ENCODE measurements at places on chromosomes 3 and 15.

- no peak for DNase-seq
Measured at GRCh38 chr3:42660898-42661297, 7.4 kb downstream of the ZBTB47 start.

DNA sequence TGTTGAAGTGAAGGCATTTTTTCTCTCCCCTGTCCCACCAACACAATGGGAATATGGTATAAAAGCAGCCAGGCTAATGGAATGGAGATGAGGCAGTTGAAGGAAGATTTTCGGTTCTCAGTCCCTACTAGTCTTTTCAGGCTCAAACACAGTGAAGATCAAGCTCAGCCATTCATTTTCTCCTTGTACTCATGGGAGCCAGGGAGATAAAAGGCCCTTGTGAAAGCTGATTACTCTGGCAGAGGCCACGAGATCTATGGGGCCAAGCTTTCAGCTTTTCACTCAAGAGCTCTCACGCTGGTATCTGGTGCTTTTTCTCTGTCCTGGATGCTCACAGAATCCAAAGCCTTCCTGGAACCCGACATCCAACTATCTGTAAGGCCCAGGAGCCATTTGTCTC lies 14.5 kb upstream of the FAN1 start:
- DNase-seq, result no peak

- DNase-seq, result no peak
Measured at GRCh38 chr3:29281344-29282241, 722 bp downstream of the RBMS3 start.

- no peak for DNase-seq
Measured at GRCh38 chr3:113118336-113118735, 93.0 kb upstream of the BOC start.

DNA sequence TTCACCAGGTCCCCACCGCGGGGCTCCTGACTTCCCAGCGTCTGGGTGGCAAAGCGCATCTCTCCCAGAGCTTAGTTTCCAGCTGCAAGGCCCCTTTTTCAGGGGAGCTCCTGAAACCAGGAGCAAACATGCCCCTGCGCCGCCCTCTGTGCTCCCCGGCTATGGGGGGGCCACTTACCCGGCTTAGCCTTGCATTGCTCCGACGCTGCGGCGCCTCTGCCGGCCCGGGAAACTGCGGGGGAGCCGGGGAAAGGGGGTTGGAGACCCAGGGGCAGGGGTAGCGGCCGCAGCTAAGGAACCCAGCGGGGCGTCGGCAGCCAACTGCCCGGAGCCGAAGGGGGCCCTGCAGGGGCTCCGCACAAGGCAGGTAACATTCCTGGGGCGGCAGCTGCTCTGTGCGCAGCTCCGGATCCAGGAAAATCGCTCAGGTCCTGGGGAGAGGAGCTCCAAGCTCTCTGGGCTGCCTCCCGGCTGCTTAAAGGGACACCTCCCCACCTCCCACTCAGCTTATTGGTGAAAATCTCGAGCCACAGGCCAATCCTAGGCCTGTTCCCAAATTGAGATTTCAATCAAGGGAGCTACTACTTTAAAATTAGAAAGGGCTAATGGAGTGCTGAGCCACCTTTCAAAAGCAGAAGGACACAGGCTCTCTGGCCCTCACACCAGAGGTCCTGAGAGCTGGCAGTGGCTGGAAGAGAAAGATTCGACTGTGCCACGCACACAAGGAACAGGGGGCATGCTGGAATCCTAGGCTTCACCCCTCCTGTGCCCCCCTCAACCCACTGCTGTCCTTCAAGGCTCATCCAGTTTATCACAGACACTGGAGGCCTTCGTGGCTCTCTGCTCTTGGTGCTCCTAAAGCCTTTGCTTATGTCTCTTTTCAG lies 42.7 kb upstream of the PRICKLE2 start:
- DNase-seq, result no peak

GRCh38 chr3:135667061-135667460 lies 298.5 kb upstream of the PPP2R3A start:
- no peak for DNase-seq

DNA sequence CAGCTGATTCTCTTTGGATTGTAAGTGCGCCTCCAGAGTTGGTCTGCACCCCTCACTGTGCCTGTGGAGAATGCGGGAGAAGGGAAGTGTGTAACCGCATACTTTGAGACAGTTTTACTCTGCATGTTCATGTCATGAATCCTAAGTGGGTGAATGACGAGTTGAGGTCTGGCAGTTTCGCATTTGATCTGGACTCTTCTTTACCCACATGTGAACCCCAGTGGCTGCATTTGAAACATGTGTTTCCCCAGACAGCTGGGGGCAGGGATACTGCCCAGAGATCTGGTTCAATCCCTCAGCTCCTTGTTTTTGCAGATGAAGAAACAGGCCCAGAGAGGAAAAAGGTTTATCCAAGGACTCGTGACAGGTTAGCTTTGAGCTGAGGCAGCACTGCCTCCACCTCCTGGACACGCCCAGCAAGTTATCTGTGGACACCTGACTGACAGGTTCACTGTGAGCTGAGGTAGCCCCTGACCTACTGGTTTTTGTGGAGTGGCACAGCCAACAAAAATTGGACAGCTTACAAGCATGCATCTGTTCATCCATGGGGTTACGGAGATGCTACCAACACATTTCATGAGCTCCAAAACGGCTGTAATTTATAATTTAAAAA lies 207.3 kb downstream of the XXYLT1 start:
- no peak for DNase-seq

DNA sequence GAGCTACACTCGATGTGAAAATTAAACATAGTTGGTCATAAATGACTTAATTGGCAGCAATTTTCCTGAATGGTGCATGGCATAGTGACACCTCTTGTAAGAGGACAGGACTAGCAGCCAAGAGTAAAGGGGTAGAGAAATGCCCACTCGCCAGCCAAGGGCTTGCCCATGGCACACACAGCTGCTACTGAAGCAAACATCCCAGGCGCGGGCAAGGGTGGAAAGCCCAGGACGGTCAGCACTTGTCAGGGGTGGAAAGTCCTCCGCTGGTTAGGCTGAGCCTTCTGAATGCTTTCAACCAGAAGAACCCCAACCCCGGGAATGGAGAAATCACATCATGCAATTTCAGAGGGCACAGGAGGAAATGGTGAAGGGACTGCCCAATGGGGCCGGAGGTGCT lies 31.6 kb downstream of the BDH1 start:
- no peak for DNase-seq

DNA sequence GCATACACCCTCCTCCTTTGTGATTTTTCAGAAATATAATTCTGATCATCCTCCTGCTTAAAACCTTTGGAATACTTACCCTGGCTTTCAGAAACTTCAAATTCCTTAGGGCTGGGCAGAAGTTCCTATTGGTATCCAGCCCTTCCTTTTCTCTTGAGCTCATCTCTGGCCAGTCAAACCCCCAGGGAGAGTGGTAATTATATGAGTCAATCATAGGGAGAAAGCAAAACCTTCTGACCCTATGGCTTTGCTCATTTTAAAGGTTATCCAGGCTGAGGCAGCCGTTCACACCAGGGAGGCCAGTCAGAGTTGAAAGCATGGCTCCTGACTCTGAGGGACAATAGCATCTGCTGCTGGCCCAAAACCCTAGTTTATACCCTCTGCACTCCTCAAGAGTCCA lies 23.9 kb upstream of the CTNNB1 start:
- no peak for DNase-seq

GRCh38 chr15:101827257-101827656 lies 15.3 kb downstream of the OR4F15 start:
- no peak for DNase-seq
